Activated naive CD4-positive, alpha-beta T cell (primary cell): ENCODE measurements at places on chromosomes 5 and 9.

- no peak for DNase-seq
Measured at GRCh38 chr9:23764219-23764618, 61.8 kb downstream of the ELAVL2 start.

- no peak for DNase-seq
Measured at GRCh38 chr5:157464519-157465171, 4.6 kb downstream of the NIPAL4 start.

DNA sequence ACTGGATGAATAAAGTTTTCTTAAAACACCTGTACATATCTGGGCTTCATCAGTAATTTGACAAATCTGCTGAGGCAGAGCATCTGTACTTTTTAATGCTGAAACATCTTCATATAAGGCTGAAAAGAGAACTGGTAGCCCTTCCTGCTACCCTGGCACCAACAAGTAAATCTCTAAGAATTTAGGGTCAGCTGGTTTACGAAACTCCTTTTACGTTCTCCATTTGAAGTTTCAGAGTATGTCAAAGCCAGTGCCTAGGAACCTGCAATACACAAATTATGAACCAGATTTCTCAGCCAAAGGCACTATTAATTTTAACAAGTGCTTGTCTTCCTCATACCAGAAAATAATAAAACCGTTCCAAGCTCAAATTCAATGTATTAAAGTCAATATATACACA lies 3.8 kb downstream of the ZFAND5 start:
- no peak for DNase-seq

DNA sequence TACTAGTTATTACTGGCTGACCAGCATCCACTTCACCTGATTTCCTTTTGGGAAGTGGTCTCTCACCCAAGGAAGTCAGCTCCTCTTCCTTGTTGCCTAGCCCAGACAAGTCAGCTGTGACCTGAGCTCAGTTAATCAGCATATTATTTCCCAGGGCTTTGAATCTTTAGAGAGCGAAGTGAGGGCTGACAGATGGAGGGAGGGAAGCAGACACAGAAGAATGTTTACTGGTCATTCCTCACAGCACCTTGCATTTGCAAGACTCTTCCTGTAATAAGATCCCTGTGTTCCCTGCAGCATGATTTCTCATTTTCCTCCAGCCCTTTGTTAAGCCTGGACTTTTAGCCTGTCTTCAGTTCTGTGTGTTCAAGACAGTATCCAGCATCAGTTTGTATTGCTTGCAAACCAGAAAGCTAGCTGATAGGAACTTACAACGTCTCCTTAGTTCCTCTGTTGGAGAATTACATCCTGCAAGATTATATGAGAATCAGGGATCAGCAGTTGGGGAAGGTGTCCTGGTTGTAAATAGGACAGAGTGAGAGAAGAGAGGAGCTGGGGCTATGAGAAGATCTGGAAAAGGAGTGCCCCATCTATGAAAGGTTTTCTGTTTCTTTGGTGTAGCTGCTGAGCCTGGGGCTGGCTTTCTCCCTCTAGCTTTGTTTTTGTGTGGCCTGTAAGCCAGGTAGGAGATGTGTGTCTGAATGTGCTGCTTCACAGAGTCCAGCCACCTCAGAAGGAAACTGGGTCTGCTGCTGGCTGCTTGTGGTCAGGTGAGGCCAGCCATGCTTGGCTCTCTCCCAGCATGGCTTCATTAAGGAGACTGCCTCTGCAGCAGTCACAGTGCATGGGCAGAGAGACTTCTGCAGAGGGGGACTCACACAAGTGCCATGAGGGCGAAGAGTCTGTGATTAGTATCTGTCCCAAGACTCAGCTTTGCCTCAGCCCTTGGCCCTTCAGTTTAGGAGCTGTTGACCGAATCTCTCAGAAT lies 50.3 kb downstream of the MAN2A1 start:
- no peak for DNase-seq

DNA sequence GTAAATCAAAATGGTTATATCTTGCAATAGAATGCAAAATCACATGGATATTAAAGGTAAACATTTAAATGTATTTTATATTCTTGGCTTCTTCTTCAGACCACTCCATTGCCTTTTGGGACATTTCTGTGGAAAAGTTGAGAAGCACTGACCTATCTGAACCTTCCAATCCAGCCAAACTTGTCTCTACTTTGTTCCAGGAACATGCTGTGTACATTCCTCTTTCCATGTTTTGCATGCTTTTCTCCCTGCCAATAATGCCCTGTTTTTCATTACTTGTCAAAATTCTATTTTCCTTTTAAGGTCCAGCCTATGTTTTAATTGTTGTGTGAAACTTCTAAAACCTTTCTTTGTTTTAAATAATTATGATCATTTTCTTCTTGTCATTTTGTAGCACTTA lies 28.3 kb downstream of the JAK2 start:
- no peak for DNase-seq

GRCh38 chr5:84536797-84537196 lies 152.1 kb upstream of the EDIL3 start:
- no peak for DNase-seq

DNA sequence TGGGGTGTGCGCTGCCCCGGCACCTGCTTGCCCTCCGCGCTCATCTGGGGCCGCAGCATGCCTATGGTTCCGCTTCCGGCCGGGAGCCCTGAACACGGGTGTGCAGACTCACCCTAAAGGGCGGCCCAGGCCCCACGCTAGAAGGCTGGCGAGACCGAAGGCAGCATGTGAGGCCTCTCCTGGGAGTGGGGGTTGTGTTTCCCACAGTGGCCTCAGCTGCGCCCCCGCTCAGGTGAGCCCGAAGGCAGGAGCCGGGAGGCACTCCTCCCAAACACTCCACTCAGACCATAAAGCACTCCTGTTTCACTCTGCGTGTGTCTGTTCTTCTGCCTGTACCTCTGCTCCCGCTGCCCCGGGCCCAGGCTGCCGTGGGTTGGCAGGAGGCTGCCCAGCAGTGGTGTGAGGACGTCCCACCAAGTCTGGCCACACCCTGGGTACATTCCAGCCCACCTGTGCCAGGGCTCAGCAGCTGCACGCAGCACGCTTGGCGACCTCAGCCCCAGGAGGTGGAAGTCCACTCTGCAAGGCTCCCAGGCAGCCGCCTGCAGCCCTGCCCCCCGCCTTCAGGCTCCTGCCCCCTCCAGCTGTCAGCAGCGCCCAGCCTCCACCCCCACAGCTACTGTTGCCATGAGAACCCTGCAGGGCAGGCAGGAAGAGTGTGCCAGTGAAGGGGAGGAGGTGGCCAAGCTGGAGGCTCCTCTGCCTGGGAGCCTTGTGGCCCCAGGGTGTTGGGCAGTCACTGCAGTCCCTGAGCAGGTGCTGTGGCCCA lies 1.2 kb upstream of the AJM1 start:
- no peak for DNase-seq

GRCh38 chr9:129368444-129368978 lies 190.4 kb upstream of the IER5L start:
- DNase-seq: no peak

GRCh38 chr5:51383131-51384121 lies at the start of gene ISL1:
TSS of gene ISL1 (plus strand) at chr5:51383448. CDS start at chr5:51383672, 224 bp downstream.
- DNase-seq: no peak

GRCh38 chr5:94057655-94058054 lies 316.3 kb upstream of the POU5F2 start:
- no peak for DNase-seq

DNA sequence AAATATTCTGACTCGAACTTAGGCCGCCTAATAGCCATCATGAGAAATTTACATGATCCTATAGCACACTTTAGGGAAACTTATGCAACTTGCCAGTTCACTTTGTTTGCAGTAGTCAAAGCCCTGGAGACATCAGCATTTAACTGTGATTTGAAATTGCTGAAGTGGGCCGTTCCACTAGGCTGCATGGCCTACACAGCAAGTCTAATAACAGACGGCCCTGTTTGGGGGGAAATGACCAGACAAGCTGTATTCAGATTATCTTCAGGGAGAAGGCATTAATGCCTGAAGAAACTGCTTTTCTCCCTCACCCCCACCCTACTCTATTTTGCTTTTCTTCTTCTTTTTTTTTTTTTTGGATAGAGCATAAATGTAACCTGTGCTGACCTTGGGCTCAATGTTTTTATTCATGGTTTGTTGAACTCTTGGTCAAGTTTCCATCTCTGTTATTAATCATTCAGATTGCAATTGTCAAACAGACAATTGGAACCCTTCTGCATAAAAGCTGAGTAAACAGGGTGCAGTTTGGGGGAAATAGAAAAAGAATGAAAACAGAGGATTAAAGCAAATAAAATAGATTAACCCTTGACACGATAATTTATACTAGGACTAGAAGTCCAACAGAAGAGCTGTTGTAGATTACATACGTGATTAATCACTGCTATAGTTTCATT lies 1928.2 kb upstream of the WWC1 start:
- DNase-seq: no peak

- DNase-seq: no peak
Measured at GRCh38 chr5:98217138-98217537, 556.3 kb upstream of the RGMB start.

GRCh38 chr5:109141222-109142200 lies 268.3 kb downstream of the PJA2 start:
- DNase-seq: no peak

DNA sequence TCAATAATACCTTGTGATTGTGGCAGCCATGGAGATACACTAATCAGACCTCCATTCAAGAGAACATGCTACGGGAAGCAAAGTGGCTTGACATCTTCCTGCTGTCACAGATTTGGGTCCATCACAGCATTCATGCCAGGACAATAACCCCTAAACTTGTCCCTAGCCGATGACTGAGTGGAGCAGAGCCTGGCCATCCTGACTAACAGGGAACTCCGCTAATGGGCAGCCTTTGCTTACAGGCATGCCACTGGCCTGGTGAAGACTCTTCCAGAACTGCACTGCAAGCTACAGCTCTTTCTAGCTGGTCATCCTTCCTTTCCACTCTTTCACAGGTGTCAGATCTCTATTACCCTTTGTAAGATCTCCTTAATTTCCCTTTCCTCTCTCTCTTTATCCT lies 16.0 kb downstream of the FAM174A start:
- DNase-seq: no peak

DNA sequence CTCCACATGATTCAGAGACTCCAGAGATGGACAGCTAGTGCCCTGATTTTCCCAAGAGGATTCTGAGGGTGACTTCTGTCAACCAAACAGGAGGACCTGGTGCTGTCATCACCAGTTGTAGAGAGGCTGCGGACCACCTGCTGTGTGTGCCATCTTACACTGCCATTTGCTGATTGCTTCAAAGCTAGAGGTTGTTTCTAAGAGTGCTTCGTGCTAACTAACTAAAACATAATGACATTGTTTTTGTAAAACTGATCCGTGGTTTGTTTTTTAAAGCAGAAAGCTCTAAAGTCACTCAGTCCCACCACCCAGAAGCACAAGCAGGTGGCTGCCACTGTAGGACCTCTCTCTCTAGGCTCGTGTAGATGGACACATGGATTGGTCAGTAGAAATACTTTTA lies 12.2 kb downstream of the TENT4A start:
- no peak for DNase-seq

- no peak for DNase-seq
Measured at GRCh38 chr9:123998970-123999621, 12.5 kb upstream of the LHX2 start.

DNA sequence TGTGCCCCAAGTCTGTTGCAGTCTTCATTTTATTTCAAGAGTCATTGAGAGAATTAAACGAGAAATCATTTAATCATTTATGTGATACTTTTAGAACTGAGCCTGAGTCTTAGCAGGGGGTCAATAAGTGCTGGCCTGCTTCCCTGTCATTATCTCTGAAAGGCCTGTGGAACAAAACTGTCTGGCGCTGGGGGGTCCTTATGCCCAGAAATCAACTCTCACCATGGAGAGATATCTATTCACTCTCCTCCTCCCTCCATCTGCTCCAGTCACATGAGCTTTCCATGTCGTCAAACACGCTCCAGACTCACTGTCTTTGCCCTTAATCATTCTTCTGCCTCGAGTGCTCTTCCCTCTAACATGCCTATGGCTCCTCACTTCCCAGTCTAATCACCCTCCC lies 136.8 kb downstream of the ESM1 start:
- no peak for DNase-seq

- DNase-seq: no peak
Measured at GRCh38 chr5:155459889-155460500, 446.4 kb downstream of the KIF4B start.

GRCh38 chr5:14101922-14102321 lies 41.2 kb upstream of the TRIO start:
- no peak for DNase-seq

DNA sequence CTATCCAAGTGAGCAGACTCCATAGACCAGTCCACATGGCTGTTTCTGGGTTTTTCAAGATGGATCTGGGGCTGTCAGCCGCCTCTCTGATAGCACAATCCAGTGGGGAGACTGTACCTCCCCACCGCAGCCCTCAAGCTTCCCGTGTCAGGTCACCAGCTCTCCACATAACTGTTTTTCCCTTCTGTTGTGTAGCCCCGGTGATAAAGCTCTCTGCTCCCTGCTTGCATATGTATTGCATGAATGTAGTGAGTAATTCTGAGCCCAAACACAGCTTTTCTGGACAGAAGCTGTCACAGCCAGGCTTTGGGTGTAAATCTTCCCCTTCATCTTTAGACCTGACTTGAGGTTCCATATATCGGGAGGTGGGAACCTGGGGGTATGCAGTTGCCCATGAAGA lies 23.1 kb upstream of the CFAP157 start:
- no peak for DNase-seq

- DNase-seq: no peak
Measured at GRCh38 chr9:120383999-120384924, 195.7 kb downstream of the CDK5RAP2 start.

DNA sequence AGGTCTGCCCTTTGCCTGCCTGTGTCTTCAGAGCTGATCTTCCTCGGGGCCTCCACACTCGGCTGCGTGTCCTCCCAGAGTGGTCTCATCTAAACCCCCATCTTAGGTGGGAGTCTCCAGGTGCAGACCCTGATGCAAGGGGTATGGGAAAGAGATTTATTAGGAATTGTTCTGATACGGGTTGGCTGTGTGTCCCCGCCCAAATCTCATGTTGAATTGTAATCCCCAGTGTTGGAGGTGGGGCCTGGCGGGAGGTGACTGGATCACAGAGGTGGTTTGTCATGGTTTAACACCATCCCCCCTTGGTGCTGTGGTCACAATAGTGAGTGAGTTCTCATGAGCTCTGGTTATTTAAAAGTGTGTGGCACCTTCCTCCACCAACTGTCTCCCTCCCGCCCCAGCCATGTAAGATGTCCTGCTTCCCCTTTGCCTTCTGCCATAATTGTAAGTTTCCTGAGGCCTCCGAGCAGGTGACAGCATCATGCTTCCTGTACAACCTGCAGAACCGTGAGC lies 208.4 kb downstream of the AOPEP start:
- DNase-seq: no peak

DNA sequence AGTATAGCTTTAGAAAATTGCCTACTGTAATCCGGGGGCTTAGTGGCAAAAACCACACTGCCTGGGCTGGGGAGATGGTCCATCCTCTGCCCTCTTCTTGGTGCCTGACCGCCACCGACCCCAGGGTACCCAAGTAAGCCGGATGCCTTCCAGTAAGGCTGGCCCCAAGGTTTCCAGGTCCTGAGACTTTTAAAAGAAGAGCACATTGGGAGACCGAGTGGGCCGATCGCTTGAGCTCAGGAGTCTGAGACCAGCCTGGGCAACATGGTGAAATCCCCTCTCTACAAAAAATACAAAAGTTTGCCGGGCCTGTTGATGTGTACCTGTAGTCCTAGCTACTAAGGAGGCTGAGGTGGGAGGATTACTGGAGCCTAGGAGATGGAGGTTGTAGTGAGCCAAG lies 406.7 kb upstream of the IRX4 start:
- DNase-seq: no peak
